Nephron progenitor cell (in vitro differentiated cells): ENCODE measurements at places on chromosomes 1 and 21.

GRCh38 chr1:96521994-96522760, 199.4 kb upstream of the PTBP2 start:
- DNase-seq = no peak

- DNase-seq = no peak
Measured at GRCh38 chr1:186155594-186155993, 219.5 kb downstream of the TPR start.

- no peak for DNase-seq
Measured at GRCh38 chr1:244211559-244211944, 160.5 kb downstream of the ZBTB18 start.

GRCh38 chr1:90204023-90204590, 209.2 kb downstream of the ZNF326 start:
- DNase-seq = no peak

DNA sequence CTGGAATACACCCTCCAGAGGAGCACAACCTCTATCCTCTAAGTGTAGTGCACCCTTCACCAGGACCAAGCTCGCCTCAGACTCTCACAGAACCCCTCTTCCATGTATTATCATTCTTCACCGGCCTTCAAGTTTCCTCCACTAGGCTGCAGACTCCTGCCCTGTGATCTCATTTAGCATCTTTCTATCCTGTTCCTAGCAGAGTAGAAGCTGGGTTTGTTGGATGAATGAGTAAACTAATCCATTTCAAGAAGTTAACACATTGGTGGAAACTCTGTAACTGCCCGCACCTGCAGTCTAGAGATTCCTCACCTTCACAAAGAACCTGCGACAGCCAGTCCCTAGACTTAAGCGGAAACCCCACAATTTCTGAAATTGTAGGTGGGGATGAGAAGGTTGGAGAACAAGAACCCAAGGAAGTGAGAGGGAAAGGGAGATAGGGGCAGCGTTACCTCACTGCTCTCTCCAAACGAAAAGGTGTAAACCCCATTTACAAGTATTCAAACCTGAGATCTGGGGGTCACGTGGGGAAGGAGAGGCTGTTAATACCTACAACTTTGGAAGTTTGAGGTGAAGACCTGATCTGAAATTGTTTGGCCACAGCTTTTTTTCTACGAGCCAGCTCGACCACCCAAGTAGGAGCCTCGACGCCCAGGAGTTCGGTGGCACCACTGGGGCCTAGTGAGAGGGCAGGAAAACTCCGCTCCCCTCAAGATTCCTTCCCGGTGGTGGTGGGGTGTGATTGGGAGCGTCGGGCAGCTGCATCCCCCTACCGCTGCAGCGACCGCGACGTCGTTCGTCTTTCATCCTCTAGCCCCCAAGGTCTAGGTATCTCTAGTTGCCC, 1.2 kb downstream of the PTPN14 start:
- peak; percentile 36 for DNase-seq

DNA sequence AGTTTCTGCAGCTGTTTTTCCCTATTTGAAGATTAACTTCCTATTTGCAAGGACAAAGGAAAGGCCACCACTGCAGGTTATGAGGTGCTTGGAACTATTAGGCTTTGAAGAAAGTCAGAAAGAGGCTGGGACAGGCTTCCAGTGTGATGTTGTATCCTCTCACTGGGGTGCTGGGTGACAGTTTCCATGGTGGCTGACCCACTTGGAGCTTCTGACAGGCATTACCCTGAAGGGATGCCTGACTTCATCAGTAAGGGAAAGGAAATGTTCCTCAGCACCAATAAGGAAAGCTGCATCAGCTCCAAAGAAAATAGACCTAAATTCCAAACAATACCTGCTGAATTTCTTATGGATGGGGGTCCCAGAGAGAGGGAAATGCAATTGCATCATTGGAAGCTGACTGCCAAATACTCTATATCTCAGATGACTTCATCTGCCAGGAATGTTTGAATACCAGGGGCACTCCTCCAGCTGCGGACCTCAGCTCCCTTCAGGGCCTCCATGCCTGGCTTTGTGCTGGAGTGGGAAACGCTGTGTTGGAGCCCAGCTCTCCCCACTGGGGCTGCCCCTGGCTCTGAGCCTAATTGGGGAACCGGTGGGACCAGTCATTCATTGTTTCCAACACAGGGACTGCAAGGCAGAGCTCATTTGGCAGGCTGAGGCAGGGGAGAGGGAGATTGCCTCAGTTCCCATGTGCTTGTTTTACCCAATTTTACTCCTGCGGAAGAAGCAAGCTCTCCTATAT, 76.6 kb downstream of the RGL1 start:
- DNase-seq = no peak
